ENCODE measurements at places on chromosomes 2 and 18.
A peak's percentile ranks its signal among the peaks of the same experiment; 100 is the strongest.

DNA sequence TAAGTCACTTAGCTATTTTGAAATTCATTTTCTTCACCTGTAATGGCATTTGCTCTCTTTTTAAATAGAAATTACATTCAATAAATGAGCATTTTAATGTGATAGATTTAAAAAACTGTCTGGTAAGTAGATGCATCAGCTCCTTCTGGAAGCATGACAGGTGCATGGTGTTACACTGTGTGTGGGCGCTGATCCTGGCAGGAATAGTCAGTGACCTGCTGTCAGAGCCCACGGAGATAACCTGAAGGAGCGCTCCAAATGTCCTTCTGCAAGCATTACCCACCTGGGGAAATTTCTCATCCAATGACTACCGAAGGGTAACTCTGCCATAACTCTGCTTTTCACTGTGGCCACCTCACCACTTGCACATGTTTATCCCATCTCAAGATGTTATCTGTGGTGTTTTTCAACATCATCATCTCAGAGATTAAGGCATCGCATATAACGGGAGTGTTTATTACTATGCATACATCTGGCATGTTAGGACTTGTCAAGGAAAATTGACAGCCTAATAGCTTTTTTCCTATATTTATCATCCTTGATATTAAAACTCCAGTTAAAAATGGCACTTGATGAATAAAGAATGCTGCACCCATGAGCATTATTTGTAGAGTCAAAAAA is 637.3 kb downstream of the ERBB4 start:
- DNase-seq: no peak

- no peak for DNase-seq
Measured at GRCh38 chr18:13568443-13569392, 157.6 kb downstream of the FAM210A start.

DNA sequence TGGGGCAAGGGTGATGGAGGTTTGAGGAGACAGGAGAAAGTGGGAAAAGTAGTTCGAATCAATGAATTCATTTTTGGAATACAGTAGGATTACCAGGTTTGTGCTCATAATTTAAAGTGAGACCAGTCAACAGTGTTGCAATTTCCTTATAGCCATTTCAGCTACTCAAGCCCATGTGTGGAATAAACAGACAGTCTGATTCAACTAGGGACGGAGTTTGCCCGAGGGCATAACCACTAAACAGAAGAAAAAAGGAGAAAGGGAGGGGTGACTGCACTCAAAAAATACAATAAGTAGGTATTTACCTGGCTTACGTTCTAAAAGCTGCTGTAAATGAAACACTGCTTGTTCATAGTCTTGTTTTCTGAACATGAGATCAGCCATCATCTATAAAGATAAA is 55.2 kb downstream of the TTC21B start:
- DNase-seq: peak; percentile 56

- DNase-seq: no peak
Measured at GRCh38 chr18:68314403-68314802, 400.5 kb downstream of the TMX3 start.

DNA sequence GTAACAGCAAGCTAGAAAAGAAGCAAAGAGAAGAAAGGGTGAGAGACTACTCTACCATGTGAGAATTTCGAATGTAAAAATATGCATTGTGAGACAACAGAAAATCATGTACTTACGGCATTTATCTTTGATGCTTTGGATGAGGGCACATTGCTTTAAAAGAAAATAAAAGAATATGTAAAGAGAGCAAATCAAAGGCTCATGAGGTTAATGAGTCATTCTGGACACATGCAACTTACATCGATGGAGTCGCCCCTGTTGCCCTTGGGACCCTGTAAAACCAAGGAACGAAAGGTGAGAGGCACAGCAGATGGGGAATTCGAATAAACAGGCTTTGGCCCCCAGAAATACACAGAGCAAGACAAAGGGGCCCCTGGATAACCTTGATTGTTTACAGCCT is 69.0 kb downstream of the COL6A3 start:
- no peak for DNase-seq

DNA sequence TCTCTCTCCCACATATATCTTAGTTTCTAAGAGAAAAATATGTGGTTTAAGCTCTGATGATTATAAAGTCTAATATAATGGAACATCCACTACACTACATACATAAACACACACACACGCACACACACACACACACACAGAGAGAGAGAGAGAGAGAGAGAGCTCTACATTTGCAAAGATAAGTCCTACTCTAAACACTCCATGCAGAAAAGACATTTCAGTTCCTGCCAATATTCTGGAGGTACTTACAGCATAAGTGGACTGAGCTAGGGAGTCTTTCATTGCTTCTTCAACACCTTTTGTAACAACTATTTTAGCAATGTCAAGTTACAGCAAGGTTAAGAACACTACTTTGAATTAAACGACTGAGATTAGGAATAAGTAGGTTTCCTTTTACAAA is 80.1 kb downstream of the FIGN start:
- no peak for DNase-seq

GRCh38 chr2:120299561-120299960 is 46.4 kb upstream of the INHBB start:
- no peak for DNase-seq

DNA sequence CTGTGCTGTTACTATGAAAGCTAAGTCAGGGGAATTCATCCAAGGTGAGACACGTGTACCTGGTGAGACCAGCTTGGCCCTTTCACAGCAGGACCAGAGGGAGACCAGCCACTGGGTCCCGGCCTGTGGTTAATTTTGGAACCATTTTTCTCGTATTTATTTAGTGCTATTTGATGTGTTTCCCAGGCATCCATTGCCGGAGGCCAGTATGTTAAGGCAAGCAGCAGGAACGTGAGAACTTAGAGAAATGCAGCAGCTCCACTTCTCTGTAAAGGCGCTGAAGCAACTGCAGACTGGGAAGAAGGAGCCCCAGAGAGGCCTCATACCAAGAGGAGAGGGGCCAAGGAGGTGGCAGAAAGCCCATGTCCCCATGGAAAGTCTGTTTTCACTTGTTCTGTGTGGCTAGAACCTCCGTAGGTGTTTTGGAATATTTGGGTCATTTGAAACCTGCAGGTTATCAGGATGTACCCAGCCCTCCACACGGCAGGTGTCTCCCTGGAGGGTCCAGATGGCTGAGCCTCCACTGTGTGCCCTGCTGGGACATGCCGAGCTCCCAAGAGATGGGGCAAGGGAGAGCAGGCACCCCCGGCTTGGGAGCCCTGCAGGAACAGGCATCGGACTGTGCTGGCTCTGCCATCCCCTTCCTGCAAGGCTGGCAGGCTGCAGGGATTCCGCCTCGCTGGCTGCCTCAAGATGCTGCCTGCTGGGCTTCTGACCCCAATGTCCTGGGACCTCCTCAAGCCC is 256.0 kb upstream of the RAB6C start:
- DNase-seq: no peak

- DNase-seq: no peak
Measured at GRCh38 chr2:97849881-97850528, 136.6 kb downstream of the ZAP70 start.

GRCh38 chr18:78953566-78953965 is 26.1 kb upstream of the SALL3 start:
- peak; percentile 42 for DNase-seq

DNA sequence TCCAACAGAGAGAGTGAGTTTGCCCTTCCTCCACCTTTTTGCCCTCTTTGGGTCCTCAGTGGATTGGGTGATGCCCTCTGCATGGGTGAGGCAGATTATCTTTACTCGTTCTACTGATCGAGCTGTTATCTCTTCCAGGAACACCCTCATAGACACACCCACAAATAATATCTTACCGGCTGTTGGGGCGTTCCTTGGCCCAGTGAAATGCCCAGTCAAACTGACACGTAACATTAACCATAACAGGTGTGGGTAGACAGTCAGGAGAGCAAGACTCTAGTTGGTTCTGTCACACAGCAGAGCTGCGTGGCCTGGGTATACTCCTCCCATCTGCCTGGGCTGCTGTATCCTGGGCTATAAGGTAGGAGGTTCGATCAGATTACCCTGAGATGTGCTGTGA is 144.1 kb downstream of the AGAP1 start:
- DNase-seq: no peak

GRCh38 chr2:64092502-64092901 is 51.7 kb downstream of the PELI1 start:
- DNase-seq: no peak

- peak; percentile 56 for DNase-seq
Measured at GRCh38 chr18:49250816-49251388, 209.5 kb downstream of the DYM start.

GRCh38 chr18:67672716-67673115 is 156.2 kb upstream of the DSEL start:
- DNase-seq: no peak

- DNase-seq: no peak
Measured at GRCh38 chr2:203412546-203413331, 84.5 kb downstream of the ABI2 start.

GRCh38 chr18:59029663-59030429 is 109.8 kb upstream of the SEC11C start:
- DNase-seq: no peak
